ENCODE measurements at places on chromosomes 5 and 9.

DNA sequence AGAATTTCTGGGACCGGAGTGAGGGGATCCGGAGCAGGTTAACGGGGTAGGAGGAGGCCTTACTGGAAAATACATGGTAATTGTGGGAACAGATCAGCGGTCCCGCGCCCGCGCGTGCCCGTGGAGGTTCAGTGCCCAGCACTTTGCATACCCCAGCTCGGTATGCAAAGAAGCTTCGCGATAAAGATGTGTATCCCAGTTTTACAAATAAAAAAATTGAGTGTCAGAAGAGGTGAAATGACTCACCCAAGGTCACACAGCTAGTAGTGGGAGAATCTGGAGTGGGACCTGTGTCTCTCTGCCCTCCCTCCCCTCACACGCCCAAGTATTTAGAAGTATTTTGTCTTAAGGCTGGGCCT lies 967 bp downstream of the NEURL1B start:
- DNase-seq, result no peak

- DNase-seq, result no peak
Measured at GRCh38 chr5:38790891-38791290, 54.9 kb upstream of the OSMR start.

DNA sequence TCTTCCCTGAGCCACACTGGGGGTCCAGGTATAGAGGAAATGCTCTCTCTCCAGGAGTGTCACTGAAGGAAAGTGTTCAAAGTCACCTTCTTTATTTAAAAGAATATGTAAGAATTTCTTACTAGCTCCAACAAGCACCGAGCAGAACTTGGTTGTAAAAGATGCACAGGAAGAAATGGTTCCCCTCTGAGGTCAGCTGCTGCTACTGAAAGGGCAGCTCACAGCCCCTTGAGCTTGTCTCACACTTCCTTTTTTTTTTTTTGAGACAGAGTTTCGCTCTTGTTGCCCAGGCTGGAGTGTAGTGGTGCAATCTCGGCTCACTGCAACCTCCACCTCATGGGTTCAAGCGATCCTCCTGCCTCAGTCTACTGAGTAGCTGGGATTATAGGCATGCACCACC lies 77.2 kb downstream of the PRRT1B start:
- no peak for DNase-seq

DNA sequence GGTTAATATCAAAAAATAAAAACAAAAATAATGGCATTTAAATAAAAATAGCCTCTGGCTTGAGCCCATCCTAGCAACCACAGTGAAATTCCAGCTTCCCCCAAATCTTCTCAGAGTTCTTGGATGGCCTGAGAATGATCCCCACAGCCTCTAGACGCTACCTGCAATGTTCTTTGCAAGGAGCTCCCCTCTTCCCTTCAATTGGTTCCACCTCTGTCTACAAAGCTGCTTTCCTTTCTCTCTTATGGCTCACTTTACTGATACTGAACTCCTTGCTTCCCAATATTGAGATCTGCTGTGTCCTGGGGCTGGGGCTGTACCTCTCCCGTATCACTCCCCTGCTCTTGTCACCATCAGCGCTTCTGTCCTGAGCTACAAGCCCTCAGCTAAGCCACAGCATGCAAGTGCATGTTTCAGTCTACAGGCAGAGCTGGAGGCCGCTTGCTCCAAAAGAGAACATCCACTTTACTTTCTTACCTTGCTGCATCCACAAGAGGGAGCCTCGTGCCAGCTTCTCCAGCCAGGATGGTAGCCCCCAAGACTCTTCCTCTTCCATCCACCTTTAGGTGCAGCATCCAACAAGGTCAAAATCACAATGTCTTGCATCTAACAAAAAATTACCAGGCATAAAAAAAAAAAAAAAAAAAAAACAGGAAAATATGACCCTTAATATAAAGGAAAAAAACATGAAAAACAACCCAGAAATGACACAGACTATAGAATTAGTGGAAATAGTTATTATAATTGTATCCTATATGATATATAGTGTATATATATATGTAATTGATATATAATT lies 57.4 kb upstream of the PRSS3 start:
- no peak for DNase-seq

- no peak for DNase-seq
Measured at GRCh38 chr5:143427122-143427735, 23.7 kb upstream of the NR3C1 start.

DNA sequence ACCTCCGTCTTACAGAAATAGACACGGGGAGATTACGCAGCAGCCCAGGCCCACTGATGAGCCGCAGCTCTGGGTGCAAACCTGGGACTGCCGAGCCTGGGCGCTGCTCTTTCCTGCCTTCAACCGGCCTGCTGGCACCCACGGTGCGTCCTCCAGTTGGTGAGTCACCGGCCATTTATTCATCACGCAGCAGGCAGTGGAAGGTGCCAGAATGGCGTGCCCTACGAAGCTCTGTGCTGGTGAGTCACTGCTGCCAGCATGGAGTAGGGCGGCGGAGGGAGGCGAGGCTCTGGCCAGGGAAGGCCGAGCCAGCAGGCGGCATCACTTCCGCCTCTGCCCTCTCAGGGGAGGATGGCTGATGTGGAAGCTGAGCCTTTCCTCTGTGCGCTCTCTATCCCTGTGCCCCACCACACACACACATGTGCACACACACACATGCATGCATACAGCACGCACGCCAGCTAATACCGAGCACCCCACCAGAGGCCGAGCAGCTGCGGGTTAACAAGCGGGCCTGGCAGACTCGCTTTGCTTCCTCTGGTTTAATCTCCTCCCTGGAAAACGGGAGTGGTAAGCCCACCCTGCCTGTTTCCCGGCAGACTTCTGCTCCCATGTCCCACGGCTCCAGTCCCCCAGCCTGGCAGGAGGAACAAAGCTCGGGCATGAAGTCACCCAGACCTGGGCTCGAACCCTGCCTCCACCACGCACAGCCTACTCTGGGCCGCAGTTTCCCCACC lies 39.2 kb downstream of the OLFM1 start:
- DNase-seq, result no peak

DNA sequence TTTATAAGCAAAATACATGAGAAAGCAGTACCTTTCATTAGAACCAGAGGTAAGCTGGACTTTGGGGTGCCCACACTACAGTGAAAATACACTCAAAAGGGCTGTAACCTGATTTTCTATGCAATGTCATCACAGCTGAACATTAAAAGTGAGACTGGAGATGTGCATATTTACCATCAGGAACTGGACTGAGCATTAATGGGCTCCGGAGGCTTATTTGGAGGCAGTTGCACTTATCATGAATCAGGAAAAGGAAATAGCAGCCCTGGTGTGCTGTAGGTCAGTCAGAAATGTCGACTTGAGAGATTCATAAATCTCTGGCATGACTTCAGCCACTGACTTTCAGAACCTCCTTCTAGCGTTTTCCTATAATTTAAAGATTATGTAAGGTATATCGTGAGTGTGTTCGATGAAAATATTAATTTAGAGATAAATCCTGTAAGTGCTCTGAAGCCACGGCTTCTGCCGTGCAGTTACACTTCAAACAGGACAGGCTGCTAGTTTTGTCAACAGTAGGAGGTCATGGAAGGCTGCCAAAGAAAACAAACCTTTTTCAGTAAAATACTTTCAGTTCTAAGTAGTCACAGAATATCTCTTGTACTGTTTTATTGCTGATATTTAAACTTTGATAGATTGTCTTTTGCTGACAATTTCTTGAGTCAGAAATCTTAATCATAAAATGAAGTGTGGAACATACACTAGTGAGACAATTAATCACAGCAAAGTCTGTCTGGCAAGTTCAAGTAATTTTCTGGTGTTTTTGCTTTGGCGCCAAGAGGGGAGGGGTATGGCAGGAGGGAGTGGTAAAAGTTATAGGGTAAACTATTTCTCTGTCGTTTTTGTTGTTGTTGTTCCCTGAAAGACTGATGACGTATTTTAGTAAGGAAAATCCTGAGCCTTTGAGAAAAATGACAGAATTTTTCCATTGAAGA lies 939.7 kb downstream of the NR2F1-AS1 start:
- DNase-seq, result no peak

DNA sequence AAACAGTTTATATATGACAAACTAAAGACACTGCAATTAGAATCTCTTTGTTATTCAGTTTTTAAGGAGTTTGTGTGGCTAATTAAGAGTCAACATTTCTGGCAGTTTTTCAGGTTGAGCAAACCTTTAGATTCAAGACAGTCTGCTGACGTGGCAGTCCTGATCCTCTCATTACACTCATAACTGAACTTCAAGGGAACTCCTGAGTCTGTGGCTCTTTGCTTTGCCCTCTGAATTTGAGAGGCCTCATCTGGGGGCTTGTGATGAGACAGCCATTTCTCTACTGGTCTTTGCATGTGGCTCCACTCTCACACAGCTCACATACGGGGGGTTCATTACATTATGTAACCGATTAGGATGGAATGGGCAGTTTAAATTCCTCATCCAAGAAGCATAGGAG lies 182.9 kb upstream of the MEF2C start:
- no peak for DNase-seq

DNA sequence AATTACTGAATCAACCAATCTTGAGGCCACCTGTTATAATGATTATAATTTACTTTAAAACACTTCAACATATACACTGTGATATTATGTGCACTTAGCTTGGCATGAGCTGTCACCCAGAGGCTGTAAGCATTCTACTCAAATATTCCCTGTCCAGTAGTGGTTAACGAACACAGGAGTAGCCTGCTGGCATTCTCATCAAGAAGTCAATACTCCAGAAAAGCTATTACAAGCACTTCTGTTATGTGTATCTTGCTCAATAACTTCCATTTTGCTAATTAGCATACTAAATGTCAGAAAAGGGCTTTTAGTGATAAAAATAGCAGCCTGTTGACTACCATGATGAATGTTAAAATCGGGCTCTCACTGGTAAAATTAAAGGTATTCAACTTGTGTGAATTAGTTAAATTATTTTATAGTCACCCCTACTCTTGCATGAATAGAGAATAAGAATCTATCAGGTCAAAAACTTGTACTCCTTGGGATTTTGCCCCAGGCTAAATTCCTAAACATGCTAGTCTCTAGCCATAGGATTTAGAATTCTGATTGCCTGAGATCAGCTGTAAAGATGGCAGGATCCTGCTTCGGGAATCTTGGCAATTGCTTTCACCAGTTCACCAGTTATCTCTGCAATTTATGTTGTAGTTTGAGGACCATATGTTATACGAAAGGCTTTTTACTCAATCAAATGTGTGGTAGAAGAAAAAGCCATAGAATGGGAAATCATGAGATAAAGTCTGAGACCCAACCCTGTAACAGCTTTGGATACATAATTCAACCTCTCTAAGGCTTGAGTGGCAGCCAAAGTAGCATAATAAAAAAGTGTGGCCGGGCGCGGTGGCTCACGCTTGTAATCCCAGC lies 43.4 kb upstream of the PAM start:
- DNase-seq, result no peak

GRCh38 chr5:172374783-172375182 lies 79.5 kb downstream of the SH3PXD2B start:
- DNase-seq, result no peak

DNA sequence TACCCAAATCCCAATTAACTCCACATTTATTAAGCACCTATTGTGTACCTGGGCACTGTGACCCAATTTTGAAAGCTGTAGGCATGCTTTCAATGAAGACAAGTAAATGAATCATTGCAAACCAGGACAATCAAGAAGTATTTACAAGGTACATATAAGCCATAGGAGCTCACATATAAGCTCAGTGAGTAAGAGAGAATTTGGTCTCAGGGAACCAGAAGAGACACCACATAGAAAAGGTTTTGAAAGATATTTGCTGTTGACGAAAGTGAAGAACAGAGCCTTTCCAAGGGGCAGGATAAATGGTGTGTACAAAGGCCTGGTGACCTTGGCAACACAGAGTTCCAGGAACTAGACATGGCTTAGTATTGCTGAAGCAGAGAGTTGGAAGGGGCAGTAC lies 187.6 kb downstream of the CD180 start:
- DNase-seq, result no peak
